HT-29 (cell line): ENCODE measurements at places on chromosomes 11 and 22. TPM values are rescaled to one million over a fixed set of nuclear protein-coding genes. Genes with fewer than 3 reads are reported as not detected.

DNA sequence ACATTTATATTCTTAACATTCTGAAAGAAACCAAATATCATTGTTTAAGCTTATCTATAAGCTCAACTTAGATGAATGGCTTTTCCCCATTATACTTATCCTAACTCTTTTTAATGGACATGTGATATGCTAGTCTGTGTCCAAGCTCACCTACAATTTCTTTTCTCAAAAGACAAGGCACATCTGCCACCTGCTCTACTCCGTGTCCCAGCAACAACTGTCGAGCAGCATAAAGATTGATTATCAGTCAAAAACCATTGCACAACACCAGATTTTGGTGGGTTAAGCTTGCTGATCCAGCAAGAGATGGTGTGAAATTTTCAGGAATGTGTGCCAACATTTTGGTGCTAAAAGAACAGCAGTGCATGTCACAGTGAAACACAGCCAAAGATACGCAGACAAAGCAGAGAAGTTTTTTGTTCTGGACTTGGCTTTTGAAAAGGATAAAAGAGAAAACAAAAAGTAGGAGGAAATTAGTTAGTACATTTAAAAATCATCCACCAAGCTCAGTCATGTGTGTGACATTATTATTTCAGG lies 65.8 kb downstream of the DCDC1 start:
- DNase-seq, result no peak

- no peak for DNase-seq
These were observed 72.7 kb upstream of the AKIP1 start for GRCh38 chr11:8838248-8838647.

The MRGPRE gene
- total RNA-seq, result 0.36 TPM in 1 of 2 replicates, not detected in the other

- no peak for DNase-seq
These were observed 582.6 kb upstream of the TENM4 start for GRCh38 chr11:80023386-80023785.

DNA sequence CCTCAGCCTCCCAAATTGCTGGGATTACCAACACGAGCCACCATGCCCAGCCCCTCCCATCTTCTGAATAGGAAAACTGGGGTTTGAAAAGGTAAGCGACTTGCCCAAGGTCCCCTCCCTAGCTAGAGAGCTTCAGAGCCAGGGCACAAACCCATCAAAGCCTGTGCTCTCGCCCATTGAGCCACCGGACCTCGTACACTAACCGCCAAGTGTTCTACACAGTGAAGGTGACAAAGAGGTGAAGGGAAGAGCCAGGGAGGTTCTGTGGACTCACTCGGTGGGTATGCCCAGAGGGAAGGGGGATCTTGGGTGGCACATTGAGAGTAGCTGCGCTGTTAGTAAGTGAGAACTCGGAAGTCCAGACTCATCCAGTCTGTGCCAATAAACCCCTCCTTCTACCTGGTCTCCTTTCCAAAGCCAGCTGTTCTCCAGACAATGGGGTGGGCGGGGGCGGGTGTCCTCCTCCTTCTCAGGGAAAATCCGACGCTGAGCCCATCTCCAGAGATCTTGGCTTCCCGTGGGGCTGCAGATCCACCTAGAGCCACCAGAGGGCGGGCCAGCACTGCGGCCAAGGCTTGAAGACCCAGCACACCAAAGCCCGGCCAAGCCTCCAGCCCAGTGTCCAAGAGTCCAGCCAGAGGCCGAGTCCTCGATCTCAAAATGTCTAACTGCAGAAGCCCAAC lies 3.2 kb upstream of the RTN4RL2 start:
- peak; percentile 93 for DNase-seq

GRCh38 chr22:40436505-40437431 lies 66.4 kb downstream of the SGSM3 start:
- DNase-seq, result peak; percentile 63

DNA sequence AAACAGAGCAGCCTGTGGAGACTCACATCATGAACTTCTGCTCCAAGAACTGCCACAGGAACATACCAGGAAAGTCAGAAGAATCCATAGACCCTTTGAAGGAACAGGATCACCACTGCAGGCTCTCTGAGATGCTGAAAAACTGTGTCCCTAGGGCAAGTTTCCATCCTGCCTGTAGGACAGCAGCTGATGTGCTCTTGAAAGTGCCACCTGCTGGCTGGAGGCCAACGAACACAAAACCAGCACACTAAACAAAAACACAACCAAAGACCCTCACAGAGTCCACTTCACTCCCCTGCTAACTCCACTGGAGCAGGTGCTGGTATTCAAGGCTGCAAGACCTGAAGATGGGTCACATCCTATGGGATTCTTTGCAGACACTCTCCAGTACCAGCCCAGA lies 12.0 kb upstream of the NXPE1 start:
- DNase-seq, result peak; percentile 8

The PARVG gene
- not detected in 2 replicates for total RNA-seq

- DNase-seq, result no peak
These were observed 150.9 kb upstream of the TTC12 start for GRCh38 chr11:113163291-113164030.

The CRYBB2 gene
- not detected in 2 replicates for total RNA-seq

DNA sequence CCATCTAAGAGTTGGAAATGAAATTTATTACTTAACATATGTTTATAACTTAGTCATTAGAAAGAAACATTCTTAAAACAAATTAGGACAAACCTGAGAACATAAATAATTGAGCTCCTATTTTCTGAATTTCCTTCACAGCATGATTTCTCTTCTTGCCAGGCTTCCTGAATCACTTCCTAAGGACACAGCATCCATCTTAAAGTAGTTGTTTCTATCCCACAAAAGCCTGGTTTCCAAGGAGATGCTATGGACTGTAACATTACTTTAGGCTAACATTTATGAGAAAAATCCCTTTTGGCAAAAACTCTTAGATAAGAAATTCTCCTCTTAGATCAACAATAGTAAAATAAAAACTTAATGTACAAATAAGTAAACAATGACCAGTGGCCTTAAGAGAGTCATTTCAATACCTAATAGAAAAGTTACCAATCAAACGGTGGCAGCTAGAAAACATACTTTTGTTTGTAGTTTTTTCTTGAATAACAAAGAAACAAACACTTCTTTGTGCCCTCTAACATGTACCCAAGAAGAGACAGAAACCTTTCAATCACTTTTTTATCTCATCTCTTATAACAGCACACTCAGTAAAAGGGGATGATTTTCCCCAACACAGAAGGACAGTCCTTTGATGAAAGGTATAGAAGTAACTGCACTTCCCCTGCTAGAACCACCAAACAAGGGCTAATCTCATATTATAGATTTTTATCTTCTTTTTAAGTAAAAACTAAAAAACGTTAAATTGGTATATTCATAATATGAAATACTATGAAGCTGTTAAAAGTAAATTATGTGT lies 74.5 kb downstream of the TTC28 start:
- DNase-seq, result no peak

The VSIG2 gene
- total RNA-seq, result 137 and 149 TPM in 2 replicates

The IGF2 gene
- 9.9 and 11.4 TPM in 2 replicates for total RNA-seq

The FAM180B gene
- not detected in 2 replicates for total RNA-seq

DNA sequence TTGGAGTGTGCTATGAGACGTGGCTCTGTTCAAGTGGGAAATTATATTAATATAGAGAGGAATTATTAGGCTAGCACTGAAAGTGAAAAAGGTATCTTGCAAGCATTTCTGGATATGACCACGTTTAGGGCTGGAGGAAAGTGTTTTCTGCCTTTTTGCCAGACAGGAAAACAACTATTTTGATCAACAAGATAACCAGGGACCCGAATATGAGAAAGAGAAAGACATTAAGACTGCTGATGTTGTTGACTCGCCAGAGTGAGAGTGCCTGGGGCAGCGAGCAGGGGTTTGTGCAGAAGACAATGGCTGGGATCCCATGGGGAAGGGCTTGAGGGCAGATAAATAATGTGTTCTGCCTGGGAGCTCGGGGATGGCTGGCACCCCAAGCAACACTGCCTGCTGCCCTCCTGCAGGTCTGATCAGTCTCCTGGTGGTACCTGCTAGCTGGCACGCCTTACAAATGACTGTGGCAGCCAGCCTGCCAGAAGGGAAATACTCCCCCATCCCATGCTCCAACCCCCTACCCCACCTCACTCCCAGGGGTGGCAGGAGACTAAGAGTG lies 23.1 kb upstream of the CHST1 start:
- DNase-seq, result no peak

GRCh38 chr11:106156290-106156937 lies 79.0 kb downstream of the AASDHPPT start:
- peak; percentile 55 for DNase-seq

The OR51B4 gene
- total RNA-seq, result not detected in 2 replicates
